ENCODE measurements at places on chromosomes 4 and X.

DNA sequence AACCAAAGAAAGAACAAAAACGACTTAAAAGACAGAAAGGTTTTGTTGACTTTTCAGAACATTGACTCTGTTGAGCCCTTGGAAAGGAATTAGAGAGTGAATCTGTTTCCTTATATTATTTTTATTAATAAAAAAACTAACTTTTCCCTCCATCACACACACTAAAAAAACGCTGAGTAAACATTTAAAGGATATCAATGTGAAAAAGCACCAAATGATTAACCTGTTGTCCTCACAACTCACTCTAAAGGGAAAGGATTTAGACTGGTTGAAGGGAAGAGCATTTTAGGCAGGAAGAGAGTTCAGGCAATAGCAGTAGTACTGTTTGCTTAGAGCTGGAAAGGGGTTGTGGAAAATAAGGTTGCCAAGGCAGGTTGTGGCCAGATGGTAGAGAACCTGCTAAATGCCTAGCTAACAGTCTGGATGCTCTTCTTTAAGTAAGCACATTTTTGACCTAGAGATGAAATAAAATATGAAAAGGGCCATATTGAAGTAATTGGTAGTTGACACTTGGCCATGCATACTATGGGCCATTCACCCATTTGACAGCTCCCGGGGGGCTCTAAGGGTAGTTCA is 98.0 kb upstream of the NDP start:
- no peak for DNase-seq

DNA sequence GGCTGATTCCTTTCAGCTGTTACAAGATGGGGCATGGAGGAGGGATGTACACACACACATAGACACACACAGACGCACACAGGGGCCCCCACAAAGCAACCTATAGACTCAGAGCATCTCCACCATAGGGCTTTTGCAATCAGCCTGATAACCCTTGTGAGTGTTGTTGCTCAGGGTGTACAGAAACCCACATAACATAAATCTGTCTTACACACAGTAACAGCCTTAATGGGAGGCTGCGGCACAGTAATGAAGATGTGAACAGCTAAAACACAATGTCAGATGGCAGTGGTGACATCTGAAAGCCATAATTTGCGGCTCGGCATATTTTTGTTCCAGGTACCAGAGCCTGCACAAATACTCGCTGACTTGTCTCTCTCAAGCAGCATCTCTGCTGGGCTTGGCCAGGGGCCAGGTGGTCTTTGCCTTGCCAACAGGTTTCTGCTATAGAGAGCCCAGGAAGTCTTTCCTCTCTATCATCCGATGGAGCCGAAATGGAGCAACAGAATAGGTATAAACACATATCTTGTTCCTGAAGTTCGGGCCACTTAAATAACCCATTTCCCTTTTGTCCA is 357.2 kb upstream of the GATB start:
- no peak for DNase-seq

DNA sequence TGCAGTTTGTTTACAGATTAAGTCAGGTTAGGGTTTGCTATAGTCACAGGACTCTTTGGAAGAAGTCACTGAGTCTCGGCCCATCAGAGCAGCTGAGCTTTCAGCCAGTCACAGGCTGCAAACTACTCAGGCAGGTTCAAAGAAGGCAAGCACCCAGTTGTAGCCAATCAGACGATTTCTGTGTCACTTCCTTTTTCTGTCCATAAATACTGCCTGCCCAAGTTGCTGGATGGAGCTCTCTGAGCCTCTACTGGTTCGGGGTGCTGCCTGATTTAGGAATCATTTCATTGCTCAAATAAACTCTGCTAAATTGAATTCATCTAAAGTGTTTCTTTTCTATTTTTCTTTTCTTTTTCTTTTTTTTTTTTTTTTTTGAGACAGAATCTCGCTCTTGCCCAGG is 7.3 kb upstream of the SH3BP2 start:
- no peak for DNase-seq

GRCh38 chr4:8819473-8820177 is 52.0 kb downstream of the HMX1 start:
- DNase-seq = no peak

GRCh38 chr4:183241322-183241640 is 78.8 kb downstream of the CLDN22 start:
- peak; percentile 26 for DNase-seq

GRCh38 chr4:37767546-37767945 is 58.9 kb upstream of the PGM2 start:
- DNase-seq = peak; percentile 10

Measured in adipocyte (in vitro differentiated cells).